ENCODE measurements at places on chromosomes 13 and 19. TPM values are rescaled to one million over a fixed set of nuclear protein-coding genes. Genes with fewer than 3 reads are reported as not detected.

The TMEM221 gene
- not detected for total RNA-seq

The CGB3 gene
- total RNA-seq, result not detected

The SIAH3 gene
- total RNA-seq, result not detected

The MYPOP gene
- total RNA-seq, result 10.3 TPM

The DYRK1B gene
- total RNA-seq, result 31.2 TPM

The CABP5 gene
- not detected for total RNA-seq

The CBY2 gene
- not detected for total RNA-seq

DNA sequence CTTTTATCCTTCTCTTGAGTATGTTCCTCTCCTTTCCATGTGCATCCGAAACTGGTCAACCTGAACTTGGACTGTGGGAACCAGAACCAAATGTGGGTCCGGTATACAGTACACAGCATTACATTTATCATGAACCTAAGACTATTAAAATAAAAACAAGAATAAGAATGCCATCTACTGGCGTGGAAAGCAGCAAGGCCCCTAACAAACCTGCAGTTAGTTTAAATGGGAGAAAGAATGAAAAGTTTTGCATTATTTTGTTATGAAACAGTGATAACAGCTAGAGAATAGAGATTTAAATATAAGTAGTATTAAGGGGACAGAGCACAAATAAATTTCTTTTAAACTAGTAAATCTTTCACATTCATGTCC lies 159.5 kb downstream of the RBM26 start:
- DNase-seq, result no peak

DNA sequence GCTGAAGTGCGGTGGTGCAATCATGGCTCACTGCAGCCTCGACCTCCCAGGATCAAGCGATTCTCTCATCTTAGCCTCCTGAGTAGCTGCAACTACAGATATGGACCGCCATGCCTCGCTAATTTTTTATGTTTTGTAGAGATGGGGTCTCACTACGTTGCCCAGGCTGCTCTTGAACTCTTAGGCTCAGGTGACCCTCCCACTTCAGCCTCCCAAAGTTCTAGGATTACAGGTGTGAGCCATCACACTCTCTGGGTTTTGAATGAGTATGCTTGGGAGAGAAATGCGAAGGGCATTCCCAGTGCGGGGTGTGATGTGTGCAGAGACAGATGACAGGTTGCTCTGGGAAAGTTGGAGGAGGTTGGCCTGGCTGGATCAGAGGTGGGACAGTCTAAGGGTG lies 49.0 kb downstream of the RYR1 start:
- no peak for DNase-seq

- no peak for DNase-seq
Measured at GRCh38 chr19:55085923-55086715, 10.4 kb downstream of the EPS8L1 start.

DNA sequence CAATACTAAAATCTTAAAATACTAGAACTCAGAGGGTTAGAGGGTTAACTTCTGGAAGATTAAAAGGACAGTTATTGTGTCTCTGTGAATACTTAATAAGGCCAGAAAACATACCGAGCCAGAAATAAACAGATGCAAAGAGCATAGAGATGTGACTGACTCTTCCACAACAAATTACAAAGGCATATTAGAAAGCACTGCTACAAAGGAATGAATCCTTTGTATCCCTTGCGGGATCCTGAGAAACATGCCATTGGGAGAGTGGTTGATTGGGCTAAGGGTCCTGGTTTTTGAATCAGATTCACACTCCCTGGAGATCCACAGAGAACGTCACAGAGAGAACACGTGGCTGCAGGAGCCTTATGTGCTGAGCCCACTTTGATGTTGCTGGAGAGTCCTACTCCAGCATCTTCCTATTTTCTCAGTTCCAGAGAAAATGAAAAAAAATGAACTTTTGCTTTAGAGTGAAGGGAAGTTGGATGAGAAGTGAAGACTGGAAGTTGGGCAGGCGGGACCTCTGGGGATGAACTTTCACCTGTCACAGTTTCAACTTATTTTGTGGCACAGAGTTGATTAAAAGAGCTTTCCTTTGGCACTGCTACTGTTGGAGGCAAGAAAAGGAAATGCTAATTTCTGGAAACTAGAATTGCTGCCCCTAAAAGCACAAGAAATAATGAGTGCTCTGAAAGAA lies 309.9 kb downstream of the DCT start:
- DNase-seq, result no peak

DNA sequence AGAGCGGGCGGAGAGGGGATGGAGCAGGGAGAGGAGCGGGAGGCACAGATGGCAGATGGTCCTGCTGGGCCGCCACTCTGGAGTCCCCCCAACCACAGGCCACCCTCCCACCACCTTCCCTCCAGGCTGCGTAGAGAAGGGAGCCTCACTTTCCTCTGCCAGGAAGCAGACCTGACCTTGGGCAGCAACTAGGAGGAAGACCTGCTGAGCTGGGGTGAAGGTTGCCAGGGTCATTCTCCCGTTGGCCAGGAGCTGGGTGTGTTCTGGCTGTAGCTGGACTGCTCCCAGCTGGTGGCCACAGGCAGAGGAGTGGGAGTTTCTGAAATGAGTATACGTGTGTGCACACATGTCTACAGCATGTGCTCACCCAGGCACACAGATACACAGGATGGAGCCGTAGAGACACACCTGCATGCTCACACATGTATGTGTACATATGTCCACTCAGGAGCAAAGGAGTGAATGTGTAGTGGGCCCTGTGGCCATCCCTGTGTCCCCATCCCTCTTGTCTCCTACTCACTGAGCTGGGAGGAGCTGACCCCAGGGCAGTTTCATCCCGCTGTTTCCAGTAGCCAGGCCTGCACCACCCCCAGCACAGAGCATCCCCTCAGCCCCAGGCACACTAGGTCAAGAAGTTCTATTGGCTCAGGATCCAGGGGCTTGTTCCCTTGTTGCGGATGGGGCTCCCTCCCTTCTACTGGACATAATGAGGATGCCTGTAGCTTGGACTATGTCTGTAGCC lies 53.0 kb downstream of the CHST8 start:
- peak; percentile 31 for DNase-seq

- DNase-seq, result no peak
Measured at GRCh38 chr19:52345162-52345561, 9.1 kb downstream of the ZNF610 start.

GRCh38 chr13:94550062-94550738 lies 45.8 kb downstream of the TGDS start:
- no peak for DNase-seq

GRCh38 chr19:53782698-53783097 lies 41.4 kb downstream of the NLRP12 start:
- no peak for DNase-seq

DNA sequence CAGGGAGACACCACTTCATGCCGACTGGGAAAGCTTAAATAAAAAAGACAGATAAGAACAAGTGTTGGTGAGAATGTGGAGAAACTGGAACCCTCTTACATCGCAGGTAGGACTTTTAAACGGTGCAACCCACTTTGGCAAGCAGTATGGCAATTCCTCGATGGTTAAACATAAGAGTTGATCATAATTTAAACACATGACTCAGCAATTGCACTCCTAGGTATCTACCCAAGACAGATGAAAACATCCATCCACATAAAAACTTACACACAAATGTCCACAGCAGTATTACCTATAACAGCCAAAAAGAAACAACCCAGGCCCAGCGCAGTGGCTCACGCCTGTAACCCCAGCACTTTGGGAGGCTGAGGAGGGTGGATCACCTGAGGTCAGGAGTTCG lies 21.9 kb downstream of the FLT1 start:
- no peak for DNase-seq

DNA sequence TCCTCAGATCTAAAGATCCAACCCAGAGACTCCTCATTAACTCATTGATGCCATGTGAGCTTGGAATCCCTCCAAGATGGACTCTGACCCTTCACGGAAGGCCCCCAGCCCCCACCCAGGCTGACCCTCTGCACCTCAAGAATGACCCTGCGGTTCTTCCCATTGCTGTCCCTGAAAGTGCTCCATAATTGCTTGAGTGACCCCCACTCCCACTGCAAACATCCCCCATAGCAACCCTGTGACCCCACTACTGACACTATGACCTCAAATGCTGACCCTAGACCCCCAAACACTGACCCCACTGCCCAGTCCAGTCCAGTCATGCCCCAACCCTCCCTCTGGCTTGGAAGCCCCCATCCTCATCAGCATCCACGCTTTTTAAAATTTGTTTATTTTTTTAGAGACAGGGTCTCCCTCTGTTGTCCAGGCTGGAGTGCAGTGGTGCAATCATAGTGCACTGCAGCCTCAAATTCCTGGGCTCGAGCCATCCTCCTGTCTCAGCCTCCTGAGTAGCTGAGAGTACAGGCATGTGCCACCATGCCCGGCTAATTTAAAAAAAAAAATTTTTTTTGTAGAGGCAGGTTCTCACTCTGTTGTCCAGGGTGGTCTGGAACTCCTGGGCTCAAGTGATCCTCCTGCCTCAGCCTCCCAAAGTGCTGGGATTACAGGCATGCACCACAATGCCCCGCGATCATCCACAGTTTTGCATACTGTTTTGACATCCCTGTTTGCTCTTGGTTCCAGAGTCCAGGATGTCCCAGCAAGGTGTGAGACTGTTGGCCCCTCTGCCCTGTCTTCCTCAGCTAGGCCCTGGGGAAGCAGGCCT lies 855 bp downstream of the LYL1 start:
- DNase-seq, result no peak

DNA sequence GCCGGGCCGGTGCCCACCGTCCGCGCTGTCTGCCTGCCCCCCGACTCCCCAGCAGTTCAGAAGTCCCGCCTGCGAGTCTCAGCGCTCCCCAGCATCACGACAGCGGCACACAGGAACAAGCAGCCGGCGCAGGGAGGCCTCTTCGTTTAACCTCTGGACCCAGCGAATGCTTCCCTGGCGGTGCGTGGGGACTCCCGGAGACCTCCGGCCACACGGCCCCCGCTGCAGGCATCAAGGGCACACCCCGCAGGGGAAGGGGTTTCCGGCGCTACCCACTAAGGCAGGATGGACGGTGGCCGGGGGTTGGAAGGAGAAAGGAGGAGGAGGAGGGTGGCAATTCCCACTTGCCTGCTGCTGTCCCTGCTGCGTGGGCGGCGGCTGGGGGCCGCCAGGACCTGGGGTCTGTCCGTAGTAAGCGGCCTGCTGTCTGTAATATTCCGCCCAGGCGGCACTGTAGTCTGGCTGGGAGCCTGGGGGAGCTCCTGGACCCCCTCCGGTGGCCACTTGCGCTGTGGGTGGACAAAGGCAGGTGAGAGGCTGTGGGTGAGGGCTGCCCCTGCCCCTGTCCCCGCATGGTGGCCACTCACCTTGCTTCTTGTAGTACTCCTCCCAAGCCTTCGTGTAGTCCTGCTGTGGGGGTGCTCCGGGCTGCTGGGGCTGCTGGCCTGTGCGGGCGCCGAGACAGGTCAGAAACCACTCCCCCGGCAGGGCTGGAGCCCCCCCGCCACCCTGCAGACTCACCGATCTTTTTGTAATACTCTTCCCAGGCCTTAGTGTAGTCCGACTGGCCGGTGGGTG lies 9.6 kb downstream of the KHSRP start:
- no peak for DNase-seq

DNA sequence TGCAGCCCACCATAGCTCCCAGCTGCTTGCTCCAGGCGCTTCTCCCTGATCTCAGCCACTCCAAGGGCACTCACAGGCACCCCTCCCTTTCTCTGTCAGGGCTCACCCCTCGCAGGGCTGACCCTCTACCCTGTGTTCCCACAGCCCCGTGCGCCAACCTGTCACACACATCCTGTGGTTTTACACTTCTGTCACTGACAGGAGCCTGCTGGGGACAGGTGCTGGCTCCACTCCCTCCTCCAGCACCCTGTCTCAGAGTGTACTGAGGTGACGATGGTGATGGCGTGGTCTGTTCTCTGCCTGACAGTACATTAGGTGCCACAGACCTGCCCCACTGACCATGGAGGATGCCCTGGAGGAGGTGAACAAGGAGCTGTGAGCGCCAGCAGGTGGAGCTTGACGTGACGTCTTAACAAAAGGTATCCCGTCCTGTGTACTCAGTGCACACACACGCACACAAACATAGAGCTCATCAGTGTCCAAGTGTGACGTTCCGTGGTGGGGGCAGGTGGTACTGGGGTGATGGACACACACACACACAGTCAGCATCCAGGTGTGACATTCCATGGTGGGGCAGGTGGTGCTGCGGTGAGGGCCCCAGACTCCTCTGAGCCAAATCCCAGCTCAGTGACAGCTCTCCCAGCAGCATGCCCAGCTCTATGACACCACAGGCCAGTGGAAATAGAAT lies 20.9 kb downstream of the C19orf44 start:
- no peak for DNase-seq

GRCh38 chr13:109180905-109181425 lies 551.6 kb downstream of the MYO16 start:
- DNase-seq, result no peak

- no peak for DNase-seq
Measured at GRCh38 chr13:52845334-52845761, 3.1 kb downstream of the PCDH8 start.

DNA sequence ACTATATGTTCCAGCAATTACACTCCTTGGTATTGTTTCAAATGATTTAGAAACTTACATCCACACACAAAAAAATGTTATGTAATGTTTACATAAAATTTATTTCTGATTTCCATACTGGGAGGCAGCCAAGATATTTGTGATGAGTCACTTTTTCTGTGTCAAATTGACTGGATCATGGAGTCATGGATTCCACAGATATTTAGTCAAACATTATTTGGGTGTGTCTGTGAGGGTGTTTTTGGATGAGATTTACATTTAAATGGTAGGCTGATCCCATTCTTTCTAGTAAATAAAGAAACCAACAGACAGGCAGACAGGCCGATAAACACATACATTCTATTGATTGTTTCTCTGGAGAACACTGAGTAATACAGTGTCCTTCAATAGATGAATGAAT lies 562.8 kb downstream of the SLITRK6 start:
- no peak for DNase-seq

- DNase-seq, result no peak
Measured at GRCh38 chr13:111429064-111429558, 108.7 kb downstream of the TEX29 start.

DNA sequence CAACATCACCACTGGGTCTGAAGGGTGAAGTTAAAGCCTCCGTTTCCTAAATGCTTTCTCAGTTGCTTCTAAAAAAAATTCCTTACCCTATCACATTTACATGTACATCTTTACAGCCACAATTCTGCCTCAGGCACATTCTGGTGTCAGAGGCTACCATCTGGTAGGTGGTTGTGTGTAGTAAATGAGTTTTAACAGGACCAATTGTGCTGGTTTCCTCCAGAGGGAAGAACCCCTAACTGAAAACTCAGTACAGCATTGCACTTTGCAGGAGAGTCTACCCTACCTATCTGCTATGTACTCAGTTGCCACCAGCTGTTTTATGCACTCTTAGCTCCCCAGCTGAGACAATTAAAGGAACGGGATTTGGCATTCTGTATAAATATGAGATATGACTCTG lies 1576.5 kb downstream of the PCDH9 start:
- no peak for DNase-seq

DNA sequence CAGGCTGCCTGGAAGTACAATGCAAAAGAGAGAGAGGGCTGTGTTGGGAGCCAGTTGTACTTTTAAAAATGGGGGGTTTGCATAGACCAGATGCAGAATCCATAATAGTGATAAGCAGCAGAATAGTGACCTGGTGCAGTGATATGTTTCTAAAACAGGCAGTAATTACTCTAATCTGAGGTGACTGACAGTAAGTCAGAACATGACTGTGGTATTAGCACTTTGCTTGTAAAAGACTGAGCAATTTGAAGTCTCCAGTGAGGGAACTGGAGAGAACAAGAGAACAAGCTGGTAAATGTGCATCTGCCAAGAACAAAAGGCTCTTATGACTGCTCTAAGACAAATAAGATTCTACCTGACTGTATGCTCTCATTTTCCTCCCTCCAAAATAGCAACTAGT lies 383.4 kb downstream of the ITGBL1 start:
- no peak for DNase-seq

GRCh38 chr13:92609376-92609775 lies 617.2 kb upstream of the GPC6 start:
- DNase-seq, result no peak

- no peak for DNase-seq
Measured at GRCh38 chr13:110883542-110883941, 31.3 kb downstream of the ANKRD10 start.

All from cardiac septum (tissue), 1 donor.